ENCODE measurements at places on chromosomes 6 and 20.

DNA sequence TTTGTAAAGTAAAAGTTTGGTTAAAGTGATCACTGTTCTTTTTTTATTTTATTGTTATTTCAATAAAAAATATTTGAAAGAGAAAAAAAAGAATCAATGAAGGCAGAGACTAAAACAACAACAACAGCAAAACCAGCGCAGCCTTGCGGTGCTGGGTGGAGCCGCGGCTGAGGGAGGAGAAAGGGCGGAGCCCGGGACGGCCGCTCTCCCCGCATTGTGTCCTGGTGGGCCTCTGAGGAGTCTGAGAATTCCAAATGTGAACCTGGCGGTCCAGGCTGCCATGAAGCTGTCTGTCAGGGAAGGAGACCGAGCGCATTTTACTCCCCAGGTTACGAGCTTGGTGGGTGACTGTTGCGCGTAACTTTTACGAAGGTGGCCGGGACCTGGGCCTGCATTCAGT, 43.2 kb downstream of the TMEM242 start:
- DNase-seq, result no peak

DNA sequence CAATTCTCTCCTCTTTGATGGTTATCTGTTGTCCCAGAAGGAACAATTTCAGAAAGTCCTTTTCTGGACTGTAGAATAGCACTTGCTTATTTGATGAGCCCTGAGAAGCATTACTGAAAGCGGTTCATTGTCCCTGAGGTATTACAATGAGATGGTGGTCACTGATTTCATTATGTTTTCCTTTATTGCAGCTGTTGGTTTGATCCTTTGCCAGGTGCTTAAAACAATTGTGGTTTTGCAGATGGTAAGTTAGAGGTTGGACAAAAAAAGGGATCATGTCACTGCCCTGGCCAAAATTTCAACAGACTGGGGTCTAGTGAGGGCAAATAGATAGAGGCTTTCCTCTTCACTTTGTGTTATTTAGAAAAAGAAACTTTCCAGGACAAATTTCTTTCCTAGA, 61.9 kb downstream of the ESR1 start:
- no peak for DNase-seq

DNA sequence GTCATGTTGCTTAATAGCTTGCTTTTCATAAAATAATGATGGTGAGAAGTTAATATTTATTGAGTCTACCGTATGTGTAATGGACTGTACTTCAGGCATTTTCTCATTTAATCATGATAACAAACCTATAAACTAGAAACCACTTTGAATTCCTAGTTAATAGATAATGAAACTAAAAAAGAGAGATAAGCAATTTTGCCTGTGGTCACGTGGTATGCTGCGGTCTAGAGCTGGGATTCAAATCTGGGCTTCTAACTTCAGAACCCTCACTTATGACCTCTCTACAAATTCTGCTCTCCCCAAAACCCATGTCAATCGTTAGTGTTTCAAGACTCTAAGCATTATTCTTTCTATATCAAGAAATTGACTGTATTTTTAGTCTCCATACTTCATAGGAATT, 700.7 kb downstream of the PRKN start:
- no peak for DNase-seq

GRCh38 chr20:45592574-45593189, 13.6 kb upstream of the WFDC8 start:
- DNase-seq, result no peak

DNA sequence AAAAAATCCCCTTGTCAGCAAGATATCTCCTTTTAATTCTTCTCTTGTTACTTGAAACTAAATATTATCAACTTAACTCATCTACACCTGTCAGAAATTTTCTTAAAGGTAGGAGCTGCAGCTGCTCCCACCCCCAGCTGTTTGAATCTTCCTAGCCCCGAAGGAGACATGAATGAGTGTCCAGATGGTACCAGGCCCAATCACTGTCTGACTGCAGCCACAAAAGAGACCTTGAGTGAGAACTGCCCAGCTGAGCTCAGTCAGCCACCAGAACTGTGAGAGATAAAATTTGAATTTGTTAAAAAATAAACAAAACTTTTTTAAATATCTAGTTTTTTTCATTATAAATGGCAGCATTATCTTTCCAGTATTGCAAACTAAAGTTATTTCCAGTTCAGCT, 84.7 kb downstream of the PRSS35 start:
- no peak for DNase-seq

- no peak for DNase-seq
These were observed 118.6 kb upstream of the DOK5 start for GRCh38 chr20:54356801-54357200.

DNA sequence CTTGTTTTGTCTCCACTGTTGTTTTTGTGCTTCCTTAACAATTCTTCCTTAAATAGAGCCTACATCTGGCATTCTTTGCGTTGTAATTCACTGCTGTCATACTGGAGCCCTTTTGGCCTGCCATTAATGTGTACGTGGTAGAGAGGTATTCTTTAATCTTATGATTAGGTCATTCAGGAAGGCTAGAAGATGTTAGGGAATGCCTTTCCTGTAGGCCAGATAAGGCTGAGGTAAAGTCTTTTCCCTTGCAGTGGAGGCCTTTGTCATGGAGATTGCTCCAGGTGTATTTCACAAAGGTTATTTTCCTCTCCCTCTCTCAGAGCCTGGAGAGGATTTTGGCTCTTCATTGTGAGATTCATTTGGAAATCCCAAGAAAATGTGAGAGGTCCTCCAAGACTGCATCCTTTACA, 146.9 kb downstream of the FUT9 start:
- DNase-seq, result no peak

DNA sequence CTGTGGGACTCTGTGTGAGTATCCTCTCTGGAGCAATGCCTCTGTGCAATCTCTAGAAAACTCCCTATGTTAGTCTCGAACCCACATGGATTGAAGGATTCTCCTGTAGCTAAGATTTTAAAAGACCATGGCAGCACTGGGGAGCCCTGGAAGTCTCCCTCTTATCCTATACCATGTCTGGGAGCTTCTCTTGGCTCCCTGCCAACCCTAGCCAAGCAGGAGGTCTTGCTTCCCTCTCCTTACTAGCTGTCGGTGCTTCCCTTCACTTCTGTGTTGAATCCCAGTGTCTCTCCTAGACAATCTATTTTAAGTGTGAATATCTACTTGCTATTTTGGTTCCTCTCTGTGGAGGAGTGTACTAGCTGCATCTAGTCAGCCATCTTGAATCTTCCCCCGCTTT, 118.8 kb upstream of the NRN1 start:
- no peak for DNase-seq

DNA sequence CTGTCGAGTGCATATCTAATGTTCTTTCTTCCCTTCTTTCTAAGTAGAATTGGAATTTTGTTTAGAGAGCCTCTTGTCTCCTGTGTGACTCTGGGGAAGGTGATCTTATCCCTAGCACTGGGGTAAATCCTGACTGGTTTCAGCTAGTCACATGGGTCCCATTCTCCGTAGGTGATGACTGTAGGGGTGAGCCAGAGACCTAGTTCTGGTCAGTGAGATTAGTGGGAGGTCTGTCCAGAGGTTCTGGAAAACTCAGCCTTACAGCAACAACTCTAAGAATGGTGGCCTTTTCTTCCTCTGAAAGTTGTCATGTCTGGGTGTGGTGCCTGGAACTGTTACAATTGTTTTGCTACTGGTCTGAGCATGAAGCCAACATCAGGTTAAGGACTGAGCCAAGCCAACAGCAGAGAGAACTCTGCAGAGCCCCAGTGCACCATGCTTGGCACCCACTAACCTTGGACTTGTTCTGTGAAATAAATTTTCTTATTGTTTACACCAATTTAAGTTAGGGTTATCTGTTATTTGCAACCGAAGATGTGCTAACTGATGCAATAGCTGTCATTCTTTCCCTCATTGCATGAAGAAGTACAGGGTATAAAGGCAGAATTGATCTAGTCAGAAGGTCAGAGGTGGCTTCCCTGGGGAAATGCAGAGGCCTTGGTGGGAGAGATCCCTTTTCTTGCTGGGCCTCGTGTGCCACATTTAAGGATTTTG, 56.8 kb upstream of the TULP4 start:
- DNase-seq, result no peak

GRCh38 chr20:44805979-44806620, 4.2 kb downstream of the RIMS4 start:
- DNase-seq, result no peak

DNA sequence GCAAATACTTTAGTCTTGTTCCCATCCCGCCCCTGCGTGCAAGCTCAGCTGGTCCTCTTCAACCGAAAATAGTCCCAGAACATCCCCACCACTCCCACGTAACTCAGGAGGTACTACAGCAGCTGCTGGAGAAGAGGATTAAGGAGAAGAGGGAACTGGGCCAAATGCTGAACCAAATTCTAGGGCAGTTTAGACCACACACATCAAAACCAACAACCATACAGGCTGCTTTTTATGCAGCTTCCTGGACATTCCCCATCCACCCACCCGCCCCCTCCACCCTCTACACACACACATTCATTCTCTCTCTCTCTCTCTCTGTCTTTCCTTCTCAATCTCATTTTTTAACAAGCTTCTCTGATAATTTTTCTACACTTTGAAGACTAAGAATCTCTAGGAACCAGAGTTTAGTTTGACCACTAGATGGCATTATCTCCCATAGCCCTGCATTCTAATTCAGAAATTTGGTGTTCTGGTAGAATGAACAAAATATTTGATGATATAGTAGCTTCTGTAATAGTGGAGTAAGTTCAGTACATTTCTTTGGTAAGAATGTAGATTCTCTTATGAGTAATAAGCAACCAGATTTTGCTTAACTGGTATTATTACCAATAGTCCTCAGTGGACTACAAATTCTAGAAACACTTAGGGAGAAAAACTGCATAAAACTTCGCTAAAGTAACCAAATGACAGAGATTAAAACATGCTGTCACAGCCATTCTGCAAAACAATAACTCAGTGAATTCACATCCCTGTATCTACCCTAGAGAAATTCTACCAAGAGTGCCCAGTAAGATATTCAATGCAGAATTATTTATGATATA, 52.1 kb upstream of the BEND6 start:
- no peak for DNase-seq

DNA sequence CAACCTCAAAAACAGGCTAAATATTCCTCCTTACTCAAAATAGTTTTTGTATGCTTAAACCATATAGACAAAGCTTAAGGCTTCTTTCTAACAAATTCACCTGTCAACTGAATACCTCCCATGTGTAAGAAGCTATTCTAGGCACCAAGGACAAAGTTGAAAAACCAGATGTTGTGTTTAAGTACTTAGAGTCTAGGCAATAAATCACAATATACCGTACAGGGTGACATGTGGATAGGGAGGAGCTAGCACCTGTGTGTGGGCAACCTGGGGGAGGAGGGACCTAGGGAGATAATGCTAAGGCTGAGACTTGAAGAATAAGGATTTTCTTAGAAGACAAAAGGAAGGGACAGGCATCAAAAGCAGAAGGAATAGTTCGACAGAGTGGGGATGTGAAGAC, 123.5 kb downstream of the LMBRD1 start:
- DNase-seq, result no peak

DNA sequence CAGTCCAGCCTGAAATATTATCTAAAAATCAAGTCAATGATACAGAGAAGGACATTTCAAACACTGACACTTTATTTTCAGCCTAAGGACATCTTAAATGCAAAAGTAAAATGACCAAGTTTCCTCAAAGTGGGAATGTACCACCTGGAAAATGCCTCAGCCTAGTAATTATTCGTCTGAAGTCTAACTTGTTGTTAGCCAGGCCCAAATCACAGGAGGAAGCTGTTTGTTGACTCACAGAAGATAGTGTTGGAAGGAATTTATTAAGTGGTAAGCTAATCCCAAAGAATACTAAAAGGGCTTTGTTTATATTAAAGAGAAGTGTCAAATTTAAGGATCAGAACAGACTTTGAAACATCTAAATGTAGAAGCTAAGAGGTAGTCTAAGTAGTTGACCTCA, 2.5 kb downstream of the PDE7B start:
- DNase-seq, result no peak

- DNase-seq, result no peak
These were observed 63.5 kb downstream of the THBS2 start for GRCh38 chr6:169190144-169190584.

DNA sequence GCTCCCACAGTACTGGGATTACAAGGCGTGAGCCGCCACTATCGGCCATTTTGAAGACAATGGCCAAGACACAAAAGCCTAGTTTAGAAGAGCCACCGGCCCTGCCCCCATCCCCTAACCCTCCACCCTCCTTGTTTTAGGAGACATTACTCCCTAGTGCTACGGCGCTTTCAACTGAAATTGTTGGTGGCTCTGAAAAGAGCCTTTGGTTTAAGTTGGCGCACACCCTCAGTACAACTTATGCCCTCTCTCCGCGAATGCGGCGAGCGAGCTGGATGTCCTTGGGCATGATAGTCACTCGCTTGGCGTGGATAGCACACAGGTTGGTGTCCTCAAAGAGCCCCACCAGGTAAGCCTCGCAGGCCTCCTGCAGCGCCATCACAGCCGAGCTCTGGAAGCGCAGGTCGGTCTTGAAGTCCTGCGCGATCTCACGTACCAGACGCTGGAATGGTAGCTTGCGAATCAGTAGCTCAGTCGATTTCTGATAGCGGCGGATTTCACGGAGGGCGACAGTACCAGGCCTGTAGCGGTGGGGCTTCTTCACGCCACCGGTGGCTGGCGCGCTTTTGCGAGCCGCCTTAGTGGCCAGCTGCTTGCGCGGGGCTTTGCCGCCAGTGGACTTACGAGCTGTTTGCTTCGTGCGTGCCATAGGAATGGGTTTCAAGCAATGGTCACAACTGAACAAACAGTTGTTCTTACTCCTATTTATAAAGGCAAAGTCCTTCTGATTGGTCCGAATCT, 114.9 kb upstream of the BTN3A2 start:
- DNase-seq, result no peak

- no peak for DNase-seq
These were observed 3.3 kb upstream of the COL11A2 start for GRCh38 chr6:33195304-33196165.

DNA sequence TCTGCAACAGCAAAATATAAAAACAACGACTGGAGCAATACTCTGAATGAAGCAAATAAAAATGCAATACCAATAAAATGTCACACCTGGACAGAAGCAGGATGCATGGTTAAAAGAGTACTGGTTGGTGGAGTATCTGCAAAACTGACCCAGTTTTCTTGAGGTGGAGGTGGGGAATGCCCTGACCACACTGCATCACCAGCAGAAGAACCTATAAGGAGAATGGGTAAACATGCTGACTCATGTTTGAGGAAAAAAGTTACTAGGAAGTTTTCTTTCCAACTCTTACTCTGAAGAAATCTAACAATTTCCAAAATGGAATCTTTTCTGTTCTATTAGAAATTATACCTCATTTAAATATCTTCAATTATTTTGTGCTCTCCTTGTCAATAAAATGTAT, 43.6 kb downstream of the REPS1 start:
- DNase-seq, result no peak

- no peak for DNase-seq
These were observed 62.0 kb downstream of the FAM50B start for GRCh38 chr6:3911130-3911529.

DNA sequence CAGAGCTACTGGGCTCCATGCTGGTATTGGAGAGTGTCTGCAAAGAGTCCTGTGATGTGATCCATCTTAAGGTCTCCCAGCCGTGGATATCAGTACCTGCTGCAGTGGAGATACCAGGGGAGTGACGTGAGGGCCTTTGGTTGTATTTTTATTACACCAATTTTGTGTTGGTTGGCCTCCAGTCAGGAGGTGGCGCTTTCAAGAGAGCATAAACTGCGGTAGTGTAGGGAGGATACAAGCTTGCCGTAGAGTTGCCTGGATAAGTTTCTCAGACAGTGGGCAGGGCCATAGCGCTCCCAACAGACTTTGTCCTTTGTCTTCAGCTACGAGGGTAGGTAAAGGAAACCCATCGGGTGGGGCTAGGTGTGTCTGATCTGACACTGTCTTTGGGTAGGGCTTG, 113.0 kb upstream of the CEP162 start:
- DNase-seq, result no peak

Measured in esophagus squamous epithelium (tissue), 5 donors.